Nucleus accumbens (tissue), 56 donors: ENCODE measurements at places on chromosomes 2 and 18.

DNA sequence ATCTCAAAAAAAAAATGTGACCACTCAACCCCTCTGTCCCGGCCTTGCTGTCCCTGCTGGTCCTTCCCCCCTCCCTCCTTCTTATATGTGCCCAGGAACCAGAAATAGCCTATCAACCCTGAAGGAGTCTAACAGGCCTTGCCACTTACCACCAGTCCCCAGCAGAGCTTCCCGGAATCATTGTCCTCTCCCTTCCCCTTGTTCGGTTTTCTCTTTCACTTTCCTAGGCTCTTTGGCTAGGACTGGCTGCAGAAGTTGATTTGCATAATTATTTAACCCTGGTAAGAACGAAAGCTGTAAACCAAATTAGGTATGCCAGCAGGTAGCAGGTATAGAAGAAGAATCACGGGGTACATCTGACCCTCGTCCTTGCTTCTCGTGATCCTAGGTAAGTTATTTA lies 72.6 kb upstream of the ZNF532 start:
- no peak for DNase-seq

- no peak for DNase-seq
Measured at GRCh38 chr2:96604104-96604503, 34.0 kb downstream of the KANSL3 start.

DNA sequence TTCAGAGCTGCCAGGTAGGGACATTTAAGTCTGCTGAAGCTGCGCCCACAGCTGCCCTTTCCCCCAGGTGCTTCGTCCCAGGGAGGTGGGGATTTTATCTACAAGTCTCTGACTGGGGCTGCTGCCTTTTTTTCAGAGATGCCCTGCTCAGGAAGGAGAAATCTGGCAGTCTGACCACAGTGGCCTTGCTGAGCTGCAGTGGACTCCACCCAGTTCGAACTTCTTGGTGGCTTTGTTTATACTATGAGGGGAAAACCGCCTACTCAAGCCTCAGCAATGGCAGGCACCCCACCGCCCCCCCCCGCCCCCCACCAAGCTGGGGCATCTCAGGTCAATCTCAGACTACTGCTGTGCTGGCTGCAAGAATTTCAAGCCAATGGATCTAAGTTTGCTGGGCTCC lies 458.1 kb upstream of the RAB12 start:
- DNase-seq = no peak

DNA sequence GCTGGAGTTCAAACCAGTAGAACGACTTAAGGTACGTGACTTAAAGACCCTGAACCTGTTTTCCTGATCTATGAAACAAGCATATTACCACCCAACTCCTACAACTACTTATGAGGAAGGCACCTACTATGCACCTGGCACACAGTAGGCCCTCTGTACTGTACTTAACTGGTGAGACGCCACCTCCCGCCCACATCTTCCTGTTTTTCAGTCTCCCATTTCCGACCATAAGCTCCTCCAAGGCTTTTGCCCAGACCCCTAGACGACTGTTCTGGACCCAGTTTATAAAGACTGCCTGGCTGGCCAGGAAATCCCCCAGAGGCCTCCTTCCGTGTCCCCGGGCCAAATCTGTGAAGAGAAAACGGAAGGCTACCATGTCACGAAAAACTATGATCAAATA lies 1.5 kb downstream of the GALNT14 start:
- no peak for DNase-seq

- DNase-seq = no peak
Measured at GRCh38 chr18:7307030-7307429, 76.1 kb downstream of the LRRC30 start.

DNA sequence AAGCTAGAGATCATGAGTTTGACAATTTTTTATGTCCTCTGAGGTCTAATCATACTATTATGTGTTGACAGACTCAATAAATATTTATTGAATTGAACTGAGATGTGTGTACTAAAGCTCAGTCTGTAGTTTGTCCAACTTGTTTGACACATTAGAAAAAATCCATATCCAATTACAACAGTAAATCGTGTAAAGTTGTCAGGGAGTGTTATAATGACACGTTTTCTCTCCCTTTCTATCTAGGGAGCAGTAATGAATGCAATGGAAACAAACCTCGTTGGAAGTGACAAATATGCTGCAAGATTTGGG lies 28.4 kb downstream of the ITGA4 start:
- DNase-seq = no peak

GRCh38 chr2:174729797-174730697 lies 34.2 kb downstream of the CHRNA1 start:
- no peak for DNase-seq

- DNase-seq = no peak
Measured at GRCh38 chr2:215110918-215111317, 27.5 kb downstream of the ABCA12 start.
